ENCODE measurements at places on chromosomes 2 and 18.

DNA sequence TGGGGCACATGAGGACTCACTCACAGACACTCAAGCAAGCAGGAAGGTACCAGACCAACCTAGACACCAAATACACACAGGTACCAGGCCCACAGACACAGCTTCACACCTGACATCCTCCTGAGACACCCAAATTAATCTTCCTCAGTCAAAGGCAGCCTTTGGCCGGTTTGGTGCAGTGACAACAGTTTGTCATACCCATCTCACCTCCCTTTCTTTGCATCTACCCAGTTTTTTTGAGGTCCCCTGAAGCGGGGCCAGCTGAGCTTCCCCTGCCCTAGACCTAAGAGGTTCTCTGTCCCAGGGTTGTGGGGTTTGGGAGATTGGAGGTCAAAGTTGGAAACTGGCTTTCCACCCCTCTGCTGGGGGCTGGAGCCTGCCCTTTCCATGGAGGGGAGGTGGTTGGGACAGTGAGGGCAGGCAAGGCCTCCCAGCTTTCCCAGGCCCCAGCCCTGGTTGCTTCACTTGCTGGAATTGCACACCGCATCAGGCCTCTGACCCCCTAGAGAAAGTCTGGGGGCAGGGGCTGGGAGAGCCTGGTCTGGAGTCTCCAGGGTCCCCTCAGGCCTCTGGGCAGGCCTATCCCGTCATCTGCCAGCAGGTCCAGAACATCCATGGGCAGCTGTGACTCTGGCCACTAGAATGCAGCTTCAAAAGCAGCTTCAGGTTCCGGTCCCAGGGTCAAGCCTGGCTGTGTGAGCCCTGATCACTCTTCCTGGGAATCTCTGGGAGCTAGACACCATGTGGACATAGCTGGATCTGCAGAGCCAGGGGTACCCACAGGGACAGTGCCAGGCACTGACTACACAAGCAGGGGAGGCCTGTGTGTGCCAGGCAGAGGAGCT lies 12.5 kb upstream of the TEX261 start:
- no peak for DNase-seq

- no peak for DNase-seq
These were observed 289.6 kb downstream of the PTPRM start for GRCh38 chr18:7856733-7857132.

DNA sequence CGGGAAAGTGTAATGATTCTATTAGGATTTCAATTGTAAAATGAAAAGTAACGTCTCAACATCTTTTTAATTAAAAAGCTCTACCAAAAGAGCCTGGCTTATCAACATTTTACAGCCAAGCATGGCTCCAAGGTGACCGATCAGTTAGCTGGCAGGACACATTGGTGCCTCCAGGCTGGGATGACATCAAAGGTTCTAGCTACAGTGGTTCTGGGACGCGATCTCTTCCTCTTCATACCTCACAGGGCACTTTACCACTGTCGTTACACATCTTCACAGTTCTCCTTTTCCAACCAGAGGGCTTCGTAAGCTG lies 693 bp downstream of the ORC2 start:
- no peak for DNase-seq

- no peak for DNase-seq
These were observed 828.6 kb upstream of the POU3F3 start for GRCh38 chr2:104025295-104025694.

DNA sequence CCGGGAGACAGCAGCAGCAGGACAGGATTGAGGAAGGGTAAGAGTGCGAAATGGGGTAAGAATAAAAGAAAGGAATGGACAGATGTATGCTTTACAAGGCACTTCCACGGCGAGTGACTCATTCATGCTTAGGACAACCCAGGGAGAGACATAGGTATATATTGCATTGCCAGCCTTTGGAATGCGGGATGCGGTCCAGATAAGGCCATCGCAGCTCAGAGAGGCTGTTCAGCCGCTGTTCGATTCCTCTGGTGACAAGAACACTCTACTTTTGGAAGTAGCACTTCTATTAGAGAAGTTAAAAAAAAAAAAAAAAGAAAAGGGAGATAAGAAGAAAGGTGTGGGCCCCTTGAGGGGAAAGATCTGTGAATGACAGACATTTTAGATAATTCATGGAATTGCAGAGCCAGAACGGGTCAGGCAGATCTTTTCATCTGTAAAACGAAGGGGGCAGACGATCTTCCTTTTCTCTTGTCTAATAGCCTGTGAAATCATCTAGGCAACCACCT lies 819 bp upstream of the NCOA1 start:
- no peak for DNase-seq

DNA sequence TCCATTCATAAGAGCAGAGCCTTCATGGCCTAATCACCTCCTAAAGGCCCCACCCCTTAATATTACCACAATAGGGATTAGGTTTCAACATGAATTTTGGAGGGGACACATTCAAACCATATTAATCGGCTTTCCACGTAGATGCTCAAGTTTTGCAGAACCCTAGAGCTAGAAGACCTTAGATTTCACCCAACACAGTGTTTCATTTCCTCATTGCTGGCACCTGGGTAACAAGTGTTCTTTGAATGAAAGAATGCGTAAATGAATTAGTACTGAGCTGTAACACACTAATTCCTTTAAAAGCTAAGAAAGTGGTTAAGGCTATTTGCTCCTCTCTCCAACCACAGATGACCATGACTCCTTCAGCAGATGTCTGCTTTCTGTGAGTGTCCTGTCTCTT lies 252.5 kb downstream of the SMAD2 start:
- no peak for DNase-seq

DNA sequence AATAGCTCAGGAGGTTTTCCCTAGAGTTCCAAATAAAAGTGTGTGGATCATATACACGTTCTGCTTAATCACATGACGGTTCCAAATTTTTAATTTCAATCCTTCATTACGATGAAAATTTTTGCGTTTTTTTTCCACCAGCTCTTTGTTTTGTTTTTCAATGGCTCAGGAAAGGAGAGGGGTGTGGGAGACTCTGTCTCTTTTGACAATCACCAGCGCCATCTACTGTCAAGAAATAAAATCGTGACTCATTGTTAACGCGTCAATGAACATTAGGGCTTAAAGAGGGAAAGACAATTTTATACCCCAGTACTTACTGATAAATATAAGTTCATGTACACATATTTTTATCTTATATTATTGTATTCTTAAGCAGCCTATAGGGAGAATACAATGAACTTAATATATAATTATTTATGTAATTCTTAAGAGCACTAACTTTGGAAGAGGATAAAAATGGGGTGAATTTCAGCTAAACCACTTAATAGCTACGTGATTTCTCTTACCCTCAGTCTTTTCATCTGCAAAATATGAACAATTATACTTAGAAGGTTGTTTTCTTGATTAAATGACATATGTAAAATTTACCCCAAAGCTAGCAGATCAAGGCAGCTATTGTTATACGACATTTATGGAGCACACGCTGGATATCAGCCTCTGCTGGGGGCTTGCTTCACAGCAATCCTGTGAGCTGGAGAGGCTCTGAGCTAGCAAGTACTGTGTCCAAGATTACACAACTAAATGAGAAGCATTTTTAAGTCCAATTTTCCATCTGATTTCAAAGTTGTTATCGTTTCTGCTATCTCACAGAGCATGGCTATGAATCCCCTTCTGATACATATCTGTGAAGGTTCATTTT lies 47.4 kb upstream of the RMDN2 start:
- no peak for DNase-seq

DNA sequence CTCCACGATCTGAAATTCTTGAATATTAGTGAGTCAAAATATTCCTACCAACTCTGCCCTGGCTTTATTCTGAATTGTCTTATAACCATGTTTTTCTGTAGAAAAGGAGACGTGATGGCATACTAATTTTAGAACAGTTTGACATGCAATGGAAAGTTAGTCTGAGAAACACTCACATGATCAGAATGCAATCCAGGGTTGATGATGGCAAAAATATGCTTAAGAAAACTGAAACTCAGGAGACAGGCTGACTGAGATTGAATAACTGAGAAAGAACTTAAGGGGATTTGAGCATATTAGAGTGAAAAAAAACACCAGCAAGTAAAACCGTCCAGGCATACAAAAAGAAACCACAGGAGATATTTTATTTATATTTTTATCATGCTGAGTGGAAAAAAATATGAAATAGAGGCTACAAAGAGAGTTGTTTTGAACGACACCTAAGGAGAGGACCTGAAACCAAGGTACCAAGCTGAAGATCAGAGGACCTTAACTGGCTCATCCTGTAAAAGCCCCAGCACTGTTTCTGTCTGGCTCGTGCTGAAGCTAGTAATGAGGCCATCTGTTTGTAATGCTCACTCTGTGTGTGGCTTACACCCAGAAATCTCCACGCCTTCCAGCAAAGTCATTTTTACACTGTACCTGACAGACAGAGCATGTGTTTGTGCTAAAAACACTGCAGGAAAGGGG lies 437.2 kb upstream of the PKDCC start:
- DNase-seq, result no peak

DNA sequence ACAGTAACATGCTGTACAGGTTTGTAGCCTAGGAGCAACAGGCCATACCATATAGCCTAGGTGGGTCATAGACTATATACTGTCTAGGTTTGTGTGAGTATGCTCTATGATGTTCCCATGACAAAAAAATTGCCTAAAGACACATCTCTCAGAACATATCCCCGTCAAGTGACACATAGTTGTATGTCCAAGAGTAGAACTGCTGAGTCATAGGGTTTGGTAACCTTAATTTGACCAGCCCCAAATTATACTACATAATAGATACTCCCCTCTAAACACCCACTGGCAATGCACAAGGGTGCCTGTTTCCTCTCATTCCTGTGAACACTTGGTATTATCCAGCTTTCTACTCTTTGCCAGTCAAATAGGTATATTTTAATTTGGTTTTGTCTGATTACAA lies 161.6 kb downstream of the LCLAT1 start:
- DNase-seq, result no peak

DNA sequence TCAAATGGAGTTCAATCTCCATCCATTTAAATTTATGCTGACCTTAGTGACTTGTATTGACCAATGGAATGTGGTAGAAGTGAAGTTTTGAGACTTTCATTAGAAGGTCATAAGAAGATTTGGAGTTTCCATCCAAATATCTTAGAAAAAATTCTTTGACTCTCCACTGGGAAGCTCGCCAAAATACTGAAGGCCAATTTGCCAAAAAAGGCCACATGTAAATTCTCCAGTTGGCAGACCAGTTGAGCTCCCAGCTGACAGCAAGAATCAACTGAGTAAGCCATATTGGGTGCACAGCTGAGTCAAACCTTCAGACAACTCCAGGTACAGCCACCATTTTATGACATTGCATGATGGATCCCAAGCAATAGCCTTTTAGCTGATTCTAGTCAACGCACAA lies 228.3 kb upstream of the SETBP1 start:
- no peak for DNase-seq

DNA sequence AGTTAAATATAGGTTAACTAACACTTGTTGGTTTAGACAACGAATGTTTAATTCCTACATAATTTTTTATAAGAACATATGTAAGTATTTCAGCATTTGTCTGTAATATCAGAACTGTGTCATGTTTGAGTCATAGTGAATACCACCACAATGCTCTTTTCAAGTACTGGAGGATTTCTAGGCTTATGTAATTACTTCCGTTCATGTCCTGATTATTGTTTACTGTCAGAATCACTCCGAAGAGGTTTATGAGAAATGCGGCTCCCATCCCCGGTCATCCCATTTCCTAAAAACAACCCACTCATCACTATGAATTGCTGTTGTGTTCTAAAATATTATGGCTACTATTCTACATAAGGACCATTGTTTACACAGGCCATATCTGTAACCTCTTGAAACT lies 45.1 kb downstream of the CDH19 start:
- DNase-seq, result no peak

DNA sequence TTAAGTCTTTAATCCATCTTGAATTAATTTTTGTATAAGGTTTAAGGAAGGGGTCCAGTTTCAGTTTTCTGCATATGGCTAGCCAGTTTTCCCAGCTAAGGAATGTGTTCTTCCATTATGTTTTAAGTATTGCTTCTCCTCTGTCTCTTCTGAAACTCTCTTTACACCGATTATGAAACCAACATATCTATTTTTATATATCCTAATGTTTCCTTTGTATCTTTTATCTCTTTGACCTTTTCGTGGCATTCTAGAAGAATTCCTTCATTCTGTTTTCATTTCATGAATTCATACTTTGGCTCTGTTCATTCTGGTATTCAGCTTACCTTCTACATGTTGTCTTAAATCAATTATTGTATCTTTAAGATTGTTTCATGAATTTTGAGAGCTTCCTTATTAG lies 697.0 kb upstream of the ACVR2A start:
- no peak for DNase-seq

DNA sequence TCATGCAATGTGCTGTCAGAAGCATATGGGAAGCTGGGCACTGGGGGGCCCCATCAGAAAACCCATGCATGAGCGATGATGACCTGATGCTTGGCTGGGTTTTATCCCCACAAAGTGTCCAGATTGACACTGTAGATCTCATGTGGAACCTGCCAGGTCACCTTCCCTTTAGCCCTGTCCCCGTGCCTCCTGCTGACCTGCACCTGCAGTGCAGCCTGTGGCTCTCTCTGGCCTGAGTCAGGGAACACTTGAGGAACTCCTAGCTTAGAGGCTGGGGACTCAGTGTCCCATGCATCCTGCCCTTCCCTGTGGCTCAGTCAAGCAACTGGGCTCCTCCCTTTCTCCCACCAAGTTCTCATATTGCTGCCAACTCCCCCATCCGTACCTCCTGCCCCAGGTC lies 57.7 kb downstream of the PDCL3 start:
- DNase-seq, result no peak

- DNase-seq, result no peak
These were observed 373.6 kb upstream of the ST6GAL2 start for GRCh38 chr2:107259408-107260195.

DNA sequence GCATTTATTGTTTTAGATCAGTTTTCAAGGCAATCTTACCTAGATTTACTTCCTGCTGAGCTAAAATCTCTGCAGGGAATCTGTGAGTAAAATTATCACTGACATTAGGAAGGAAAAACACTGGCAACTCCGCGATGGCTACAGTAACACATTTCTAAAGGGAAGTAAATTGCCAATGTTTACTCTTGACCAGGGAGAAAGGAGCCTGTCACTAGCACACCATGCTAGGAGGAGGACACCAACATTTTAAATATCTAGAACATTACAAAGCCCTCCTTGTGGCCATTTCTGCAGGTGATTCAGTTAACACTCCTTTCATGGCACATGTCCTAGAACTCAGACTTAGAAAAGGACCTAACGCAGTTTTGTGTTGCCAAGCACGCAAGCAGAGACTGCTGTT lies 58.4 kb downstream of the TCF4 start:
- DNase-seq, result no peak
